ENCODE measurements at places on chromosomes 1 and 21. TPM values are rescaled to one million over a fixed set of nuclear protein-coding genes. Genes with fewer than 3 reads are reported as not detected.

AUNIP gene
- total RNA-seq = not detected

TCP10L gene
- 0.55 TPM for total RNA-seq

FCGR1A gene
- not detected for total RNA-seq

GRCh38 chr21:28230559-28230958, 762.1 kb downstream of the LTN1 start:
- H3K36me3 ChIP-seq = no peaks in the 10 kb centered on the region
- no peaks in the 10 kb centered on the region for H3K27me3 ChIP-seq
- H3K4me1 ChIP-seq = no peaks in the 10 kb centered on the region
- no peak for DNase-seq

FBXO2 gene
- total RNA-seq = 4.4 TPM

CD1D gene
- not detected for total RNA-seq

DNA sequence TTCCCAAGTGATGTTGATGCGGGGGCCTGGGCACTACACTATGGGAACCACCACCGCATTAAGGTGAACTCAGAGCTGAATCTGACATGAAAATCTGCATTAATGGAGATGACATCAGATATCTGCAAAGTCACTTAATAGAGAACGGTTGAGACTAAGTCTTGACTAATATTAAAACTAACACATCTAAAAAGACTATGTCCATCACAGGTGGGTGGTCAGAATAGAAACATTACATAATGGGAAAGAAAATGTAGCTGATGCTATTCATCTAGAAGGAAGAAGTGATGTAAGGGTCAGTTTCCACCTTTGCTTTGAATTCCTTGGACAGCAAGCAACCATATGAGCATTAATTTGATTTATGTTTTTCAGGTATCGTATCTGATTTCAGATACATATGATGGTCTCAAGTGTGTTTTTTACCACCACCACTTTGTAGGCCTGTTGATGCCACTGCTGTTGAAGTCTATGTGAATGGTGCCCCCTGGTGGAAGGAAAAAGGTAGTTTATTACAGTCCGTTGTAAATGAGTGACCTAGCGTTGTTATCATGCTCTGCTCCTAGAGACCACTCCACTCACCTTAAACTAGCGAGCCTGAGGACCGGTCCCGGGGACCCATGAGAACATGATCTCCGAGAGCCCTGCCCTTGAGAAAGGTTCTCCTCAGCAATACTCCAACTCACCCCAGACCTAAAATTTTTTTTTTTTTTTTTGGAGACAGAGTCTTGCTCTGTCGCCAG, 73.5 kb downstream of the BACH1 start:
- no peak overlapping the region for H3K4me3 ChIP-seq
- peaks cover 8% of the 10 kb centered on the region for H3K4me1 ChIP-seq
- H3K36me3 ChIP-seq = no peaks in the 10 kb centered on the region

DNA sequence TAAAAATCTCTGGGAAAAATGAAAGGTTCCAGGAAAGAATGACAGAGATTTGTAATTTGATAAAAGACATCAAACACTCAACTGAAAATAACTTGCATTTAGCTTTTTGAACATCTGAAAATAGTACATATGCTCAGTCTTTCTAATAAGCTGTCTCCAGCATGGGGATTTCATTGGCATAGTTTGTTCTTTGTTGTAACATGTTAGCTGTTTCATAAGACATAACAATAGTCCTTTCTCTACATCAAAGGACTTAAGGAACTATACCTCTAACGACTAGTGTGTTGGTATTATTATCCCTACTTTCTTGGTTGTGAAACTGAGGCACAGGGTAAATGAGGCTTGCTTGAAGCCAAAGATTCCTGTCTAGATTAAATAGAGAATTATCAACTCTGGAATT, 22.0 kb downstream of the EIF2B3 start:
- no peak for DNase-seq
- no peak overlapping the region for H3K4me3 ChIP-seq
- no peaks in the 10 kb centered on the region for H3K36me3 ChIP-seq
- no peaks in the 10 kb centered on the region for H3K27me3 ChIP-seq
- no peaks in the 10 kb centered on the region for H3K4me1 ChIP-seq
- no peak overlapping the region for H3K27ac ChIP-seq

GRCh38 chr1:214445831-214446614, 105.4 kb downstream of the PTPN14 start:
- peaks cover under 1% of the 10 kb centered on the region for H3K4me1 ChIP-seq
- no peak overlapping the region for H3K4me3 ChIP-seq
- no peak for DNase-seq
- H3K27me3 ChIP-seq = no peaks in the 10 kb centered on the region
- H3K36me3 ChIP-seq = no peaks in the 10 kb centered on the region

GRCh38 chr1:182596934-182597333, 7.3 kb downstream of the RGS16 start:
- H3K36me3 ChIP-seq = peaks cover 3% of the 10 kb centered on the region
- H3K4me1 ChIP-seq = peaks cover 11% of the 10 kb centered on the region
- H3K4me3 ChIP-seq = no peak overlapping the region
- no peak overlapping the region for H3K27ac ChIP-seq
- DNase-seq = no peak
- no peaks in the 10 kb centered on the region for H3K27me3 ChIP-seq

GRCh38 chr1:56534130-56534651, 45.2 kb downstream of the PLPP3 start:
- H3K4me3 ChIP-seq = no peak overlapping the region
- no peaks in the 10 kb centered on the region for H3K36me3 ChIP-seq
- H3K4me1 ChIP-seq = no peaks in the 10 kb centered on the region
- no peaks in the 10 kb centered on the region for H3K27me3 ChIP-seq
- no peak for DNase-seq
- no peak overlapping the region for H3K27ac ChIP-seq

- H3K36me3 ChIP-seq = no peaks in the 10 kb centered on the region
- DNase-seq = no peak
- H3K4me3 ChIP-seq = no peak overlapping the region
- no peak overlapping the region for H3K27ac ChIP-seq
Measured at GRCh38 chr1:14568716-14569355, 29.6 kb upstream of the KAZN start.

ADGRL4 gene
- not detected for total RNA-seq

CKS1B gene
- 13.0 TPM for total RNA-seq

- H3K27me3 ChIP-seq = no peaks in the 10 kb centered on the region
- no peaks in the 10 kb centered on the region for H3K4me1 ChIP-seq
- no peaks in the 10 kb centered on the region for H3K36me3 ChIP-seq
- no peak overlapping the region for H3K27ac ChIP-seq
Measured at GRCh38 chr1:236052232-236052993, 12.5 kb downstream of the NID1 start.

GRCh38 chr1:172476218-172476811, 32.4 kb upstream of the PIGC start:
- no peaks in the 10 kb centered on the region for H3K36me3 ChIP-seq
- H3K27me3 ChIP-seq = no peaks in the 10 kb centered on the region
- H3K4me1 ChIP-seq = no peaks in the 10 kb centered on the region
- no peak overlapping the region for H3K4me3 ChIP-seq
- no peak overlapping the region for H3K27ac ChIP-seq

GRCh38 chr1:156772222-156772621, 4.9 kb downstream of the PRCC start:
- peaks cover 66% of the 10 kb centered on the region for H3K4me1 ChIP-seq
- DNase-seq = no peak
- H3K36me3 ChIP-seq = peaks cover 17% of the 10 kb centered on the region
- H3K27me3 ChIP-seq = no peaks in the 10 kb centered on the region

GRCh38 chr1:14441302-14441741, 157.2 kb upstream of the KAZN start:
- H3K27me3 ChIP-seq = no peaks in the 10 kb centered on the region
- DNase-seq = no peak
- H3K27ac ChIP-seq = no peak overlapping the region
- no peak overlapping the region for H3K4me3 ChIP-seq
- no peaks in the 10 kb centered on the region for H3K4me1 ChIP-seq
- no peaks in the 10 kb centered on the region for H3K36me3 ChIP-seq

- DNase-seq = no peak
- no peak overlapping the region for H3K4me3 ChIP-seq
- no peaks in the 10 kb centered on the region for H3K4me1 ChIP-seq
- no peaks in the 10 kb centered on the region for H3K36me3 ChIP-seq
- H3K27ac ChIP-seq = no peak overlapping the region
Measured at GRCh38 chr1:8017495-8018197, 8.5 kb downstream of the ERRFI1 start.

DNA sequence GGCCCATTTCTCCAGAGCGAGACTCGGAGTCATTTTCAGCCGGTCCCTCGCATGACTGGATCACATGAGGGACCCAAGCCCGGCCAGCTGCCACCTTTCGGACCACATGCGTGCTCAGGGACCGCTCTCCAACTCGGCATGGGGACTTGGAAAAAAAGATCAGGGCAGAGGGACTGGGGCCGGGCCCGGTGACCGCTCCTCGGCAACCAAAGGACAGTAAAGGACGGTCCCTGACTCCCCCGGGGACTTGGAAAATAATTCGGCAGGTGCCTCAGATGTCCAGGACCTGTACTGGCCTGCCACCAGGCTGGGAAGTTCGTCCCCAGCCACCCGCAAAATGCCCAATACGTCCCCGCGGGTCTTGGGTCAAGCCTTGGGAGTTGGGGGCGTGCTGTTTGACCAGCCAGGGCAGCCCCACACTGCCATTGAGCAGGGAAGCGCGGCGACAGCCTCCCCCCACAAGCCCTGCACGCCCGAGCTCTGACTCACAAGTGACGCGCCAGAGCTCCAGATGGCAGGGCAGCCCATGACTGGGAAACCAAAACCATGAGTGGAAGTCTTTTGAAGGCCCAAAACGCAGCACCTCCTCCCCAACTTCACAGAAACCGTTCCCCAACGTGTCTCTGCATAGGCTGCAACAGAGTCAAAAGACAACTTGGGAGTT, 134.5 kb downstream of the LIPI start:
- DNase-seq = no peak
- H3K36me3 ChIP-seq = no peaks in the 10 kb centered on the region
- no peaks in the 10 kb centered on the region for H3K27me3 ChIP-seq
- no peak overlapping the region for H3K4me3 ChIP-seq
- H3K27ac ChIP-seq = no peak overlapping the region

GRCh38 chr1:228087771-228088251, 5.3 kb downstream of the ARF1 start:
- H3K4me3 ChIP-seq = no peak overlapping the region
- DNase-seq = no peak
- no peaks in the 10 kb centered on the region for H3K27me3 ChIP-seq
- H3K4me1 ChIP-seq = peaks cover 93% of the 10 kb centered on the region

DNA sequence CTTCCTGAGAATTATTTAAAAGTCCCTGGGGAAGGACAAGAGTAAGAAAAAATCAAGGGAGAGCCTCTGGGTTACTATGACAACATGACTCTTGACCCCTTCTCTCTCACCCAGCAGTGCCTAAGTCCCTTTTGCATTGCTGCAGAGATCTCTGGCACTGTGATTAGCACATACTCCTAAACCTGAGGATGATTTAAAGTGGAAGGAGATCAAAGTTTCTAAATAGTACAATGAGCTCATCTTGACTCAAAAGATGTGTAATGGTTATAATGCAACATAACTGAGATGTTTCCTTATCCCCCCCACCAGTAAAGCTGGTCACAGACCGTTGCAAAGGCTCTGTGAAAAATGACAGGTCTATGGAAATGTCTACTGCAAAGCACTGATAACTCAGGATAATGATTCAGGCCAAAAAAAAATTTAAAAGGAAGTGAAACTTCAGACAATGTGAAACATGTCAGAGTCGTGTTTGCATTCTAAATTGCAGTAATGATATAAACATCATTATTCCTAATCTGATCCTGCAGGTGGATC, 519.2 kb downstream of the KIF26B start:
- no peaks in the 10 kb centered on the region for H3K27me3 ChIP-seq
- no peaks in the 10 kb centered on the region for H3K36me3 ChIP-seq
- no peak overlapping the region for H3K27ac ChIP-seq

TAS1R1 gene
- total RNA-seq = not detected

GRCh38 chr1:209875515-209875914, 47.7 kb downstream of the UTP25 start:
- no peaks in the 10 kb centered on the region for H3K4me1 ChIP-seq
- H3K27ac ChIP-seq = no peak overlapping the region
- no peak for DNase-seq
- H3K4me3 ChIP-seq = no peak overlapping the region
- no peaks in the 10 kb centered on the region for H3K36me3 ChIP-seq
- no peaks in the 10 kb centered on the region for H3K27me3 ChIP-seq

DNA sequence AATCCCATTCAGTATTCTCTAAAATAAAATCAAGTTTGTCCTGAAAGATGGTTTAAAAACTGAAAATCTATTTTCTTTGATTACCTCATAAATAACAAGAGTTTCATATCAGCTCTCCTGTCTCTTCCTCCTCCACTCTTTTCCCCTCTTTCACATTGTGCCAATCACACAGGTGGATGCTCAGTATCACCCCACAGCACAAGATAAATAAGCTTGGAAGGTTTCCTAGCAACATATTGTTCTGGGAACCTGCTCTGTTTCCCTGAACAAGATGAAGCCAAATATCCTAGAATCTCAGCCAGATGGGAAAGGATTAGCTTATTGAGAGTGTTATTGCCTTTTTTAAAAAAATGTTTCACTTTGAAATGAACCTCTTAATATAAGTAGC, 45.7 kb upstream of the CACYBP start:
- H3K36me3 ChIP-seq = no peaks in the 10 kb centered on the region
- no peak for DNase-seq
- no peak overlapping the region for H3K27ac ChIP-seq
- H3K4me1 ChIP-seq = peaks cover 35% of the 10 kb centered on the region
- no peaks in the 10 kb centered on the region for H3K27me3 ChIP-seq
- H3K4me3 ChIP-seq = no peak overlapping the region

- no peaks in the 10 kb centered on the region for H3K36me3 ChIP-seq
- H3K4me3 ChIP-seq = no peak overlapping the region
- H3K27ac ChIP-seq = no peak overlapping the region
- peak; percentile 57 for DNase-seq
Measured at GRCh38 chr1:31750858-31751510, 13.2 kb downstream of the ADGRB2 start.

TNFSF18 gene
- total RNA-seq = not detected

- peaks cover 98% of the 10 kb centered on the region for H3K36me3 ChIP-seq
- no peaks in the 10 kb centered on the region for H3K27me3 ChIP-seq
- DNase-seq = peak; percentile 64
- no peak overlapping the region for H3K4me3 ChIP-seq
- H3K27ac ChIP-seq = peak overlapping the region; percentile 84
Measured at GRCh38 chr1:111192658-111193519, 7.6 kb downstream of the DENND2D start.

GRCh38 chr1:201625226-201625761, 86.4 kb downstream of the NAV1 start:
- no peaks in the 10 kb centered on the region for H3K27me3 ChIP-seq
- H3K36me3 ChIP-seq = no peaks in the 10 kb centered on the region
- H3K4me1 ChIP-seq = no peaks in the 10 kb centered on the region
- H3K4me3 ChIP-seq = no peak overlapping the region

RPTN gene
- not detected for total RNA-seq

S100A12 gene
- not detected for total RNA-seq

- no peak overlapping the region for H3K4me3 ChIP-seq
- peaks cover 40% of the 10 kb centered on the region for H3K36me3 ChIP-seq
- no peaks in the 10 kb centered on the region for H3K27me3 ChIP-seq
- DNase-seq = no peak
- H3K27ac ChIP-seq = no peak overlapping the region
Measured at GRCh38 chr1:244840219-244840794, 4.8 kb downstream of the COX20 start.

GRCh38 chr1:163054181-163054591, 15.0 kb upstream of the RGS4 start:
- H3K36me3 ChIP-seq = no peaks in the 10 kb centered on the region
- no peak overlapping the region for H3K27ac ChIP-seq
- H3K27me3 ChIP-seq = no peaks in the 10 kb centered on the region
- DNase-seq = no peak

- no peak overlapping the region for H3K27ac ChIP-seq
- no peak overlapping the region for H3K4me3 ChIP-seq
- H3K4me1 ChIP-seq = no peaks in the 10 kb centered on the region
- H3K36me3 ChIP-seq = no peaks in the 10 kb centered on the region
- no peaks in the 10 kb centered on the region for H3K27me3 ChIP-seq
- no peak for DNase-seq
Measured at GRCh38 chr1:23995431-23995837, 15.3 kb upstream of the SRSF10 start.
